Small intestine (tissue), 16 donors: ENCODE measurements at places on chromosomes 11 and 22.
A peak's percentile ranks its signal among the peaks of the same experiment; 100 is the strongest.

DNA sequence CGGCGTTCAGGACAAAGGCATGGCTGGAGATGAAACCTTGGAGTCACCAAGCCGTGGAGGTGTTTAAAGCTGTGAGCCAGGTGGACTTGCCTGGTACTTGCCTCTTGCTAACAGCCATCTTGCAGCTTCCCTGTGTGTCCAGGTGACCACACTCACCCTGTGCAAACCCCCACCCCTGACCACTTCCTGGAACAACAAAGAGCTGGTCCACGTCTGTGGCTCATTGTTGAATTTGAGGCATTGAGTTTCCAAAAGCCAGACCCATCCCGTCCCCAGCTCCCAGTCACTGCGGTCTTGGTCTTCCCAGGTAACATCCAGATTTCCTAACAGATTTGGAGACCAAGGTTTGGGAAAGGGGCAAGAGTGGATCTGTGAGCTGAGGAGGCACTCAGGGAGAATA is 18.5 kb downstream of the DHCR7 start:
- DNase-seq: no peak

GRCh38 chr11:27353593-27354358 is 9.2 kb downstream of the CCDC34 start:
- DNase-seq: no peak

DNA sequence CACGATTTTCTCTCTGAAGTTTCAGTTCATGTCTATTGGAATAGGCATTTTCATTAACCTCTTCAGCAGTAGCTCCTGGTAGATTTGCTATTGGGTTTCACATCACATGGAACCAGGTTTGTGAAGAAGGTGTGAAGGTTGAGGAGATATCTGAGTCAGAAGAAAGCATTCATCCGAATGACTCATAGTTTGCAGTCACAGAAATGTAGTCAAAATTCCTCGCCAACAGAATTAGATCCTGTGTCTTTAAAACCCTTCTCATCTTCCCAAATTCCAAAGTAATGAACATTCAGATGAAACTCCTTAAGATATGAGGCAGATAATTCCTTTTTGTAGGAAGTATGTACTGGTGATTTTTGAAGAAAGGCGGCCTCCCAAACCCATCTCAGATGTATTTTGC is 125.0 kb upstream of the LARGE1 start:
- no peak for DNase-seq

GRCh38 chr11:64813826-64814225 is 3.5 kb upstream of the MEN1 start:
- DNase-seq: no peak

DNA sequence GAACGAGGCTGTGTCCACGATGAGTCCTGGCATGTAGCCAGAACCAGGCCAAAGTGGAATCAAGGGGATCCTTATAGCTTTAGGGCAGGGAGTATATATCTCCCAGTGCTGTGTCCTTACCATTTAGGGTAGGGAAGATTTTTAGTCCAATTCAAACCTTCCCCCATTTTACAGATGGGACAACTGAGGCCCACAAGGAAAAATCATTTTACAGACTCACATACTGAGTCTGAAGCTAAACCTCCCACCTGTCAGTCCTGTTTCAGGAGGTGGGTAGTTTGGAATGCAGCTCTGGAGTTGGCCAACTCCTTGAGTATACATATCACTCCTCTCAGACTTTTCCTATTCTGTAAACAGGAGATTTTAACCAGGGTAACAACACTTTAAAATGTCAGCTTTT is 33.1 kb upstream of the TFIP11 start:
- DNase-seq: no peak

DNA sequence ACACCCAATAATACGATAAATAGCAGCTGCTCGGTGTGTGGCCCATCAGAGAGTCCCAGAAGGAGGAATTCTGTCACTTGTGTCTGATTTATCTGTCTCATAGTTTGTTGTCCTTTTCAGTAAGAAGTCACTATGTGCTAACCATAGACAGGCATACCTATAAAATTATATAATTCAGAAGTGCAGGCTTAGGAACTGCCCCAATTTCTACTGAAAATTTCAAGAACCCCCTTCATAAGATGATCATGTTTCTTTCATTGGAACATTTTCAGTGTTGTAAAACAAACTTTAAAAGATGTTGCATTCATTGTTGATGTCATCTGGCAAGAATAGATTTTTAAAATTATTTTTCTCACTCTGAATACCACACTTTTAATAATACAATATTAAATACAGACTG is at the start of gene OR2D2:
Gene OR2D2 (minus strand): TSS at position 101 of the 400 bp plus-strand sequence. CDS start 0 bp downstream, at position 101.
- DNase-seq: no peak

DNA sequence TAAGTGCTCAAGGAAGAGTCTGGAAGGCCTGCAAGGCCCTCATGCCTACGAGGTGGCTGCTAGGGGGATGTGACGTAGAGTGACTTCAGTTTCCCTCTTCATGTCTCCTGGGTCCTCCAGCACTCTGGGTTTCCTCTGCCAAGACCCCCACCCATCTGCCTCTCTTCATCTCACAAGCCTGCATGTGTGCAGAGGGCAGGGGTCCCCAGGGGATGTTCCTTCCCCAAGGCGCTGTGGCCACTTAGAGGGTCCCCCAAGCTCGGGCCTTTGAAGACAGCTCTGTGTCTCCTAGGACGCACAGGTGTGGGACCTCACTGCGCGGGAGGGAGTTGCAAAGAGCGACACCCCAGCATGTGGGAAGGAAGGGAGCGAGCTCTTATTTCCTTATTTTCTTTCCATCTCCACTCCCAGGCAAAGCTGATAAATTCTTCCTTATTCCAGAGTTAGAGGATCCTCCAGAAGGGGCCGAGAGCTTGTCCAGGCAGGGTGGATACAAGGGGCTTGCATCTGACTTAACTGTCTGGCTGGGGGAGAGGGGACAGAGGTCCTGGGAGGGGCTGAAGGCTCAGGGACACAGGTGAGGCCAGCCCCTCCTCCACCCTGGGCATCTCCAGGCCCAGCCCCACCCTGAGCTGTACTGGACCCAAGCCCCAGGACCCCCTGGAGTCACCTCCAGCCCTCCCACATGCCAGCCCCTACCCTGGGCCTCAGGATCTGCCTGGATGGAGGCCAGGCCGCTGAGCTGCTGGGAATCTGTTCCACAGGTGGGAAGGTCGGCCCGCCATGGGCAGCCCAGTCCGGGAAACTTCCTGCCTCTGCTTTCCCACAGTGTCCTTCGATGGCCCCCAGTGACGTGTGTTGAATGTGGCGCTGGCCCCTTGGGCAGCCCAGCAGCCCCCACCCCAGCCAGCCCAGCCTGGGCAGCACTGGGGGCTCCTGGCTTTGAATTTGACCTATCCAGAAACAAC is 59.7 kb upstream of the KCNQ1OT1 start:
- no peak for DNase-seq

- no peak for DNase-seq
These were observed 548 bp downstream of the PVALB start for GRCh38 chr22:36816339-36816635.

DNA sequence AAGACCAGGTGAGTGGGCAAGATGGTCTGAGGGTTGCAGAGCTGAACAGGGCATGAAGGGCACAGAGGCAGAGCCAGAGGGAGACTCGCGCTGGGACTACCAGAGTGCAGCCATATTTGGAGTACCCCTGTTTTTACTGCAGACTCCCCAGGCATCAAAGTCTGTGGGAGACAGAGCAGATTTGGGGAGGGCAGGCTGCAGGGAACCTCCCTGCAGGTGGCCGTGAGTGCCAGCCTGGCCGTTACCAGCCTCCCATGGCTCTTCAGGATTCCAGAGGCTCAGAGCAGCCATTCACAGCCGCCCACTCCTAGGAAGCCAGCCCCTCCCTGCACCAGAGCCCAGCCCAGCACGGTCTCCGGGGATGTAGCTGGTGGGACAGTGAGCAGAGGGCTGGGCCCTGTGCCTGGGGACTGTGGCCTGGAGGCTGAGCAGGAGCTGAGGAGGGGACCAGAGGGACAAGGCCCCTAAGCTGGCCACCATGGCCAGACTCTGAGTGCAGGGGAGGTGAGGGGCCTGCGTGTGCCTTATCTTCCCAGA is at the start of gene SEPTIN3:
Gene SEPTIN3 (plus strand): TSS at position 334 of the 537 bp plus-strand sequence. CDS start 2,050 bp downstream, outside the sequence.
- DNase-seq: no peak

DNA sequence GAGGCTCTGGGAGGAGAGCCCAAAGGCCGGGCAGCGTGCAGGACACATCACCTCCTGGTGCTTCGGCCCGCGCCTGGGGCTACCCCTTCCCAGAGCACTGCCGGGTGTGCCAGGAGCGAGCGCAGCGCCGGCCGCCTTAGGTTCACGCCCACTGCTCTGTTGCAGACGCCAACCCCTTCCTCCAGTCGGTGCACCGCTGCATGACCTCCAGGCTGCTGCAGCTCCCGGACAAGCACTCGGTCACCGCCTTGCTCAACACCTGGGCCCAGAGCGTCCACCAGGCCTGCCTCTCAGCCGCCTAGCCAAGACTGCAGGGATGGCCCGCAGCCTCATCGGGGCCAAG is 79.0 kb downstream of the MED15 start:
- no peak for DNase-seq

- no peak for DNase-seq
These were observed 6.3 kb upstream of the ABTB2 start for GRCh38 chr11:34364102-34364501.

DNA sequence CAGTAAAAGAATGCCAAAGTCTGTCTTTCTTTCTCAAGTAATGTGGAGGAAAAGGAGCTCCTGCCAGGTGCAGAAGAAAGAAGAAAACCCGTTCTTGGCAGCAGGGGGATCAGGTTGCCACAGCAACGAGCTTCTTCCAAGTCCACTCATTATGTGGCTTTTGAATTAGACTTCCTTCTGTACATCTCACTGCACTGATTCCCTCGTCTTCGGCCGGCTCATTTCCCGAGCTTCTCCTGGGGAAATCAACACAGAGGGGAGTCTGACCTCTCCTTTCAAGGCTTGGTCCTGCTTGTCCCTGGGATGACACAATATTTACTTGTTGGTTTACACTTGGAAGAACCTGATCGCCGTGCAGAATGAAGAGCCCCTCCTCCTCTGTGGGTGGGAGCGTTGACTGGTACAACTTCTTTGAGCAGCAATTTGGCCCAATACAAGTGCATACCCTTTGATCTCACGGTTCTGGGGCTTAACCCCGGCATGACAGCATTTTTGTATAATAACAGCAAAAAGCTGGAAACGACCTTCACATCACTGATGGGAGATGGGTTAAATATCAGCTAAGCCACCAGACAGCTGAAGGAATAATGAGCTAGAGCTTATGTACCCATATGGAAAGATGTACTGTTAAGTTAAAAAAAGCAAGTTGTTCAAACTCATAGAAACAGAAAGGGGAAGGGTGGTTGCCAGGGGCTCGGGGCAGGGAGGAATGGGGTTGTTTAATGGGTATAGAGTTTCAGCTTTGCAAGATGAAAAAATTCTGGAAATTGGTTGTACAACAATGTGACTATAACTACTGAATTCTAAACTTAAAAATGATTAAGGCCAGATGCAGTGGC is 35.4 kb downstream of the MCHR1 start:
- no peak for DNase-seq

- no peak for DNase-seq
These were observed 26.7 kb downstream of the TMEM184B start for GRCh38 chr22:38246046-38246658.

DNA sequence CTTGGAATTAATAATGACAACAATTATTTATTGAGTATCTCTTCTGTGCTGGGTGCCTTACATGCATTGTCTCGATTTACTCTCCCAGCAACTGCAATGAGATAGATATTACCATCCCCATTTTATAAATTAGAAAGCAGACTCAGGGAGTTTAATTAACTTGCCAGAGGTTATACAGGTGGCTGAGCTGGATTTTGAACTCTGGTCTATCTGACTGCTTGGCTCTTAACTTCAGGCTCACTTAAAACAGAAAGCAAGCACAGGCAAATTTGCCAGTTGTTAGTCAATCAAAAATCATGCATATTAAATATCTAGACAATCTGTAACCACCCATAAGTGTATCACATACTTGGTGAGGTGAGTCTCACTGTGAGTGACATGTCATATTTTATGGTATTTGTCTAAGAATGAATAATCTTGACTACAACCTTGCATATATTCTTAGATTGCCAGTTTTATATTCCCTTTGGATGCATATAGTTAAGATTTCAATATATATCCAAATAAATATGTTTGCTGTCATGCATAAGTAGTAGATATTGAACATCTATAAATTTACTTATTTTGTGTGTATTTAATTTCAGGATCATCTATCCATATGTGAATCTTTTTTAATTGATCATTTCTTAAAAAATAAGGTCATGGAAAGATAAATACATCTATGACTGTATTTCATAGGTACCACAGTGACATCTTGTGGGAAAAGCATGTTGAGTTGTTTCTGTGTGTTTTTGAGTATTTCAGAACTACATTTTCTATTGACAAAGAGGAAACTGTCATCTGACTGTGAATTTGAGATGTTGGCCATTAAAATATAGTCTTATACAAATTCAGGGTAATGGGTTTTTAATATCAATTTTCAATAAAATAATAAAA is 112.0 kb upstream of the ARHGAP42 start:
- peak; percentile 42 for DNase-seq

GRCh38 chr22:35959121-35959800 is 69.4 kb downstream of the RBFOX2 start:
- DNase-seq: no peak

DNA sequence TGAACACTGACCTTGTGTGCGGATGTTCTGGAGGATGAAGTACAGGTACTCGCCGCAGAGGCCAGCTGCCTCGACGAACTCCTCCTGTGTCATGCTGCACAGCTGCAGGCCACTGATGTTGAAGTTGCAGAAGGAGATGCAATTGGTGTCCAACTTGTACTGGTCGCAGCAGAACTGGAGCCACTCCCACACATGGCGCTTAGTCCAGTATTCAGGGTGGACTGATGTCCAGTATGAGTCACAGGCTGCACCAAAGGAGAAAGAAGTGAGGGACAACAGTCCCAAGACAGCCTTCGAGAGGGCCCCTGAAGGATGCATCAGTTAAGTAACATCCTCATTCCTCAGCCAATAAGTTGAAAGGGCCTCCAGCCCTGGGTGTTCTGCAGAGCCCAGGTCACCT is 20.1 kb downstream of the ELF5 start:
- no peak for DNase-seq

DNA sequence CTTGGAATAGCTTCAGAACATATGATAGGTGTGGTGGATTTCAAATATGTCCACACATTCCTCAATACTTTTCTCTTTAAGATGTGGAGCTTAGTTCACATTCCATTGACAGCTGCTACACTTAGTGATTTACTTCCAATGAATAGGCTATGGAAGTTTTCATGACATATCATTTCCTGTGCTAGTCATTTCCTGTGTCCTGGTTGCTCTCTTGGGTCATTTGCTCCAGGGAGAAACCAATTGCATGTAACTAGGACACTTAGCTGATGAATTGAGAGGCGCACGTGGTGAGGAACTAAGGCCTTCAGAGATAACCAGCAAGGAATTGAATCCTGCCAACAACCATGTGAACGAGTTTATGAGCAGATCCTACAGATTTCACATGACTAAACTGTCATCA is 120.9 kb downstream of the SLC17A6 start:
- DNase-seq: no peak

GRCh38 chr22:35914357-35914664 is 114.3 kb downstream of the RBFOX2 start:
- no peak for DNase-seq
